Activated T-helper 9 cell treated with anti-CD3 and anti-CD28 coated beads, Interleukin-2, amount 50 U/mL, for 16 hours (primary cell): ENCODE measurements at places on chromosomes 12 and 14.

GRCh38 chr12:75701859-75702258, 190.4 kb upstream of the KRR1 start:
- DNase-seq = no peak

DNA sequence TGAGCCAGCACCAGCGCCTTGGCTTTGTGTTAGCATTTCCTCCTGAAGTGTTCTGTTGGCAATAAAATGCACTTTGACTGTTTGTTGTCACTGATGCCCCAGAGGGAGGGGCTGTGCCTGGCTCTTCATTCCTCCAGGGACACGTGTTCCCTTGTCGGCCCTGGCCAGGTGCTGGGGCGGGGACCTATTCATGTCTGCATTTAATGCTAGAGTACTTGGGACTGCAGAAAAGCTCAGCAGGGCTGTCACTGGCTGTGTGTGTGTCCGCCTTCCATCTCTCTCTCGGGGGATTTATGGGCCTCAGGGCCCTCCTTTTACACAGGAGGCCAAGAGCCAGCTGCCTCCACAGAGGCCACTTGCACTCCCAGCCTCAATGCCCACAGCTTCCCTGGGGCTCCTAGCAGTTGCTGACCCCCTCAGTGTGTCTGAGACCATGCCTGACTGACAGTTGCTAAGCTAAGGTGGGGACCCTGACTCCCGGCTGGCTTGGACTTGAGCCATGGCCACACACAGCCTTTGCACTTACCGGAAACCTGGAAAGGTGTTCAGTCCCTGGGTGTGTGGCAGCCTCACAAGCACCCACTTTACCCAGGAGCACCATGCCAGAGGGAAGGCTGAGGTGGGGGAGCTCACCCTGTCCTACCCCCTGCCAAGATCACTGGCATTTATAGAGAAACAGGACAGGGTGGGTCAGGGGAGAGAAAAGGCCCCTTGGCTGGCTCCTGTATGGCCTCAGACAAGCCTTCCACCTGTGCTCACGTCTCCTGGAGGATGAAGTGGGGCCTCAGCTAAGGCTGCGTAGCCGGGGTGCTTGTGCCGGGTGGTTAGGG, 27.8 kb downstream of the HIP1R start:
- DNase-seq = no peak

GRCh38 chr14:54709444-54709843, 142.5 kb downstream of the SAMD4A start:
- no peak for DNase-seq

GRCh38 chr14:69532561-69533340, 41.9 kb downstream of the CCDC177 start:
- DNase-seq = no peak

DNA sequence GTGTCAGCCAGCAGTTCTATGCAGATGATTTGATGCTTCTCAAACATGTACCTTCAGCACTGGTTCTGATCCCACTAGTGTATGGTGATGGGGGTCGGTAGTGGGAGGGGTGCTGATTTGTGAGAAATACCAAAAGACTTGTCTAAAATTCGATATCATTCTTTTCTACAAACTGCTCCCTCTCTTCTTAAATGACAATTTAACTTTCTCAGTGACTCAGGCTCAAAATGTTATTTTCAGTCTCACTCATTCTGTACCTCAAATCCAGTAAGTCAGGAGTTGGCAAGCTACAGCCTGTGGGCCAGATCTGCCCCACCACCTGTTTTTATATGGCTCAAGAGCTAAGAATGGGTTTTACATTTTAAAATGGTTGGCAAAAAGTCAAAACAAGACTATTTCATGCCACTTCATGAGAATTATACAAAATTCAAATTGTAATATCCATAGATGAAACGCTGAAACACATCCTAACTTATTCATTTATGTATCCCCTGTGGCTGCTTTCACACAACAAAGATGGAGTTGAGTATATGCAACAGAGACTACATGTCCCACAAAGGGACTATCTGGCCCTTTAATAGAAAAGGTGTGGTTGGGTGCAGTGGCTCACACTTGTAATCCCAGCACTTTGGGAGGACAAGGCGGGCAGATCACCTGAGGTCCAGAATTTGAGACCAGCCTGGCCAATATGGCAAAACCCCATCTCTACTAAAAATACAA, 6.6 kb upstream of the NOP2 start:
- no peak for DNase-seq

DNA sequence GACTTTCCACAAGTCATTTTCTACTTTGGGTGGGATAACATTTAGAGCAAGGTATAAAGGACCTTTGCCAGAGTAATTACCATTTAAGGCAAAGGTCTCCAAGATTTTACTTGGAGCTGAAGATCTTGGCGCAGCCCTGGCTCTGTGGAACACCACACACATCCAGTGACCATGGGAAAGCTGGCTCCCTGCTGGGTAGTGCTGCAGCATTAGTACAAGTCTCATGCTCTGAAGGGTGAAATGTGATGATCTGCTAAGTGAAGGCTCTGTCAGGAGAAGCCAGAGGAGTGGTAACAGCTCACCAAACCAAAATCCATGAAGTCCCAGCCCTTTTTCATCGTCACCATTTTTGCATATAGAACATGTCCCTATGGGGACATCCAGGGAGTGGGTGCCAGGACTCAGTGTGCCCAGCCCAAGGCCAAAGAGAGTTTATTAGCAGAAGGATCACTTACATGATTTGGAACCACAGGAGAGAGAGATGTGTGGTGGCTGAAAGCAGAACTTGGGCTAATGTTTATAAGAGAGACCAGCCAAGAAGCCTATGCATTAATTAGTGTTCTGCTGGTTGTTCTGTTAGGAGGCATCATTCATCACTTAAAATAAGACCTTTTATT, 110.7 kb downstream of the SLC38A6 start:
- no peak for DNase-seq

- DNase-seq = peak; percentile 7
Observed at GRCh38 chr12:89861086-89861485, 152.4 kb upstream of the ATP2B1 start.

GRCh38 chr14:61911574-61911973, 149.4 kb downstream of the SNAPC1 start:
- no peak for DNase-seq

GRCh38 chr12:67441736-67442346, 172.7 kb downstream of the CAND1 start:
- DNase-seq = peak; percentile 61

GRCh38 chr14:67940486-67941455, 121.2 kb downstream of the RAD51B start:
- DNase-seq = no peak

DNA sequence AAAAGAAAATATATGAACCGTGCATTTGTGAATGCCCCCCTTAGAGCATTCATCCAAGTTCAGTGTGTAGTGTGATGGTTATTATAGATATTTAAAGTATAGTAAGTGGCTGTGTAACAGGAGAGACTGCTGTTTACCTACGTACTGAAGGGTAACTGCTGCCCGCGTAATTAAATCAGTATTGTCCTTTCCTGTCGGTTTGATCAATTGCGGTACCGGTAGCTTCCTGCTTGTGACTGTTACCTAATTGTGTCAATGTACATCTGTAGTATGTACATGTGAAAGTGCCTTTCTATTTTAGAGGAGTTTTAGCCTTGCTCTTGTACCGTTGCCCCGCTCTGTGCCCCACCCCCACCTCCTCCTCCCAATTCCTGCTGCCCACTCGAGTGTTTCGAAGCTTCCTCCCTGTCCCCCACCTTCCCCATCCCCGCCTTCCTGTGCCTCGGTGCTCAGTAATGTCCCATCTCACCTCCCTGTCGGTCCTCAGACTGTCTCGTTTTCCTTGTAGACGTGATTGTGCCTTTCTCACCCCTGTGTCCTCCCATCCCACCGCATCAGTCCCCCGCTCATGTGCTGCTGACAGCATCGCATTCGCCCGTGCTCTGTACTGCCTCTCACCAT, 75.0 kb downstream of the KICS2 start:
- DNase-seq = no peak

DNA sequence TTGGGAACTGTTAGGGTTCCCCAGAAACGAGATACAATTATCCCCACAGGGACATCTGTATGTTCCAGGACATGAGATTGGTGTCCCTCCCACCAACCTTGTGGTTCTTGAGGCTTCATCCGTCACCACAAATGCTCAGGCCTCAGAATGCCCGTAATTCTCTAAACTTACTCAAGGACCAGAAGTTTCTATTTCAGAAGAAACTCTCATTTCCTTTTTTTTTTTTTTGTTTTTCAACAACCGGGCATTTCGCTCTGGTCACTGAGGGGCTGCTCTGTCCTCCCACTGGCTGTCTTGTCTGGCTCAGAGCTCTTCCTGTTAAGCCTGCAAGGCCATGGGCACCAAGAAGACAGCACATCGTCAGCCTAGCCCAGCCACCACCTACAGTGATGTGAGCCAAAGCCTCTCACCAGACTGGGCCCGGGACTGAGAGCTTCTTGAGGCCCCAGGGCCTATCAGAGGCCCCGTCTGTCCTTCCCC, 36.2 kb downstream of the VDR start:
- no peak for DNase-seq

DNA sequence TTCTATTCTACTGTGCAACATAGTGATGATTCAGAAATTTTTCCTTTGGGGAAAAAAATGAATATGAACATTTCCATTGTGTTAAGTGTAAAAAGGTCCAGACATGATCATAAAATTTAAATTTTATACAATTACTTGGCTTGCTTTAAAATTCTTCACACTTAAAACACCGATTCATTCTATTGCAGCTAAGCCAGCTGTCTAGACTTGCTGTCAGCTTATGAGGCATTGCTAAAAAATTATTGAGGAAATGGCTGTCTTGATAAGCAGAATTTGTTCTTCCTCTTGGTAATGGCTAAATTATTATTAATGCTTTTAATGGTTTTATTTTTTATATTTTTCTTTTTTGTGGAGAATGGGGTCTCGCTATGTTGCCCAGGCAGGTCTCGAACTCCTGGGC, 1.8 kb downstream of the LYSET start:
- DNase-seq = no peak

- DNase-seq = no peak
Observed at GRCh38 chr14:85186082-85186481, 343.9 kb upstream of the FLRT2 start.

DNA sequence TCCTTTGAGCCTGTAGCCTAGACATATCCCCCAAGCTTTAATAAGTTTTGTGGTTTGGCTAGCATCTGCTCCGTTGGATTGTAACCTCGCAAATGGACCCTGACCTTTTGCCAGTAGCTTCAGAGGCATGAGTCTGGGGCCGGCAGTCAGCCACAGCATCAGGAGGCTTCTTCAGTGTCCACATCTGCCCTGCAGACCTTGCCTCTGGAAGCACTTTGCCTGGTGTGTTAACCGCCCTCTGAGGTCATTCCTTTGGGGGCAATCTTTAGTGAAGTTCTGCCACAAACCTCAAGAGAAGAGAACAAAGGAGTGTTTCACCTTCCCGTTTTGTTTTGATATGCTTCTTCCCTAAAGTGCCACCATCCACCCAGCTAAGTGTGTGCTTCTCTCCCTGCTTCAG, 71.4 kb downstream of the GNS start:
- no peak for DNase-seq

- DNase-seq = no peak
Observed at GRCh38 chr12:105476616-105477015, 146.1 kb downstream of the C12orf75 start.

- DNase-seq = no peak
Observed at GRCh38 chr14:100446572-100446971, 123.4 kb downstream of the SLC25A47 start.

- no peak for DNase-seq
Observed at GRCh38 chr14:73173092-73173735, 36.9 kb downstream of the PSEN1 start.

- peak; percentile 84 for DNase-seq
Observed at GRCh38 chr12:6426882-6427671, 17.7 kb upstream of the CD27 start.
